Activated T-cell treated with anti-CD3 and anti-CD28 coated beads, Interleukin-2, amount 50 U/mL, for 72 hours (primary cell): ENCODE measurements at places on chromosomes 5 and 9.

- peak overlapping the region; percentile 25 for H3K27ac ChIP-seq
- peak; percentile 38 for DNase-seq
- no peaks in the 10 kb centered on the region for H3K27me3 ChIP-seq
- no peaks in the 10 kb centered on the region for H3K36me3 ChIP-seq
- peaks cover 46% of the 10 kb centered on the region for H3K4me1 ChIP-seq
- H3K4me3 ChIP-seq = peak overlapping the region; percentile 28
These were observed 914 bp upstream of the CD72 start for GRCh38 chr9:35618854-35619799.

DNA sequence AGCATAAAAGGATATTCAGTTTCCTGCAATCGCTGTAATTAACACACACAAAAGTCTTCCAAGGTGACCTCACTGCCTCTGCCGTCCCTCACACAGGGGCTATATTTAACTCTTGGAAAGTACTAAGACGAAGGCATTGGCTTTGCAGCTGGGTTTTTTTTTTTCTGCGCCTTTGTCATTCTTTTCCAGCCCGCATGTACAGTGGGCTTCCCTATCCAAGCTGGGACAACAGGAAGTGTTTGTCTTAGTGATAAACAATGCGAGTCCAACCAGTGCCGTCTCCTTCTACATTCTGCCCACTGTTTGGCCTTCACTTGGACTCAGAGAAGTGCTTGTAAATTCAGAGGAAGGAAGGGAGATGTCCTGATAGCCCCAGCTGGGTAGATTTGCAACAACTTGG, 17.6 kb downstream of the AFAP1L1 start:
- no peak overlapping the region for H3K27ac ChIP-seq
- H3K4me1 ChIP-seq = peaks cover 15% of the 10 kb centered on the region
- no peak for DNase-seq

DNA sequence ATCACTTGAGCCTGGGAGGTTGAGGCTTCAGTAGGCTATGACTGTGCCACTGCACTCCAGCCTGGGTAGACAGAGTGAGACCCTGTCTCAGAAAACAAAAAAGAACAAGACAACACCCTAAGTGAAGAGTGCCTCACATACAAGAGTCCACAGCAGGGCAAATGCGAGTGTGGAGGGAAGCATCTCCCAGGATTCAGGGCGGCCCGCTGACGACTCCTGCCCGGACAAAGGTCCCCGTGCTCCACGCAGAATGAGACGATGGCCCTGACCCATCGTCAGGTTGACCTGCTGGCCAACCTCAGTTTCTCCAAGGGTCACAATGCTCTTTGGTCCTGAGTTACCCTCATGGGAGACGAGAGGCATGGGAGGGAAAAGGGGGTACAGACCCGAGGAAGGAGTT, 18.3 kb downstream of the MRNIP start:
- no peaks in the 10 kb centered on the region for H3K27me3 ChIP-seq
- H3K27ac ChIP-seq = no peak overlapping the region
- H3K4me3 ChIP-seq = no peak overlapping the region
- DNase-seq = no peak

GRCh38 chr5:9624196-9624947, 5.8 kb downstream of the TAS2R1 start:
- no peaks in the 10 kb centered on the region for H3K4me1 ChIP-seq
- H3K27ac ChIP-seq = no peak overlapping the region
- no peak overlapping the region for H3K4me3 ChIP-seq
- DNase-seq = no peak

DNA sequence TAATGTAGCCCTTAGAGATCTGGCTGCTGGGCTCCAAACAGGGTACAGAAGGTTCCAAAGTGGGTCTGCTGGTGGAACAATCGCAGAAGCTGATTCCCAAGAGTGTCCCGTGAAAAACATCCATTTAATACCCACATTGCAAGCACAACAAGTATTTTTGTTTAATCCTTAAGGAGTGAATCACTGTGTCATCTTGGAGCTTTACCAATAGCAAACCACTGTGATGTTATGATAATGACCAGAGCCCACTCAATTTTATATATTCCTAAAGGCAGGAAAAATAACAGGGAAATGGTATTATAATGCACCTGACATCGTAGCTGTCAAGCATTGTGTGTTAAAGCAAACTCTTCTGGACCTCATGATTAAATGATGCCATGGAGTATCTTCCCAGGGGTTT, 291.9 kb downstream of the FBXL7 start:
- no peaks in the 10 kb centered on the region for H3K36me3 ChIP-seq
- no peak for DNase-seq
- no peaks in the 10 kb centered on the region for H3K4me1 ChIP-seq
- H3K4me3 ChIP-seq = no peak overlapping the region
- H3K27me3 ChIP-seq = no peaks in the 10 kb centered on the region

GRCh38 chr9:106228861-106229260, 534.5 kb downstream of the TMEM38B start:
- no peaks in the 10 kb centered on the region for H3K27me3 ChIP-seq
- H3K4me1 ChIP-seq = no peaks in the 10 kb centered on the region
- no peak for DNase-seq
- H3K27ac ChIP-seq = no peak overlapping the region

DNA sequence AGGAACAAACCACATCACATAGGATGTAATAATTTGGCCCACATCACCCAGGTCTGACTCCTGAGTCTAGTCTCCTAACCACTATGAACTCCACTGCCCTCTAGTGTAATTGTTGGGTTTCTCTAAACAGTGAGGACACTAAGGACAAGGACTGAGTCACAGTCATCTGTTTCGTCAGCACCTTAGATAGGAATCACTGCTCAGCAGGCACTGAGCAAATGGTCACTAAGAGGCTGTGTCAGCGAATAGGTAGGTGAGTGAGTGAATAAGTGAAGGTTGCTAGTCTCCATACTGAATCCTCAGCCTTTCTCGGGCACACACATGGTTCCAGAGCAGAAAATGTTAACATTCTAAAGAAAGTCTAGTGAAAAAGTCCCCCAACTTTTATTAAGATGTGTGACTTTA, 278.6 kb downstream of the SPOCK1 start:
- no peak overlapping the region for H3K4me3 ChIP-seq
- H3K27ac ChIP-seq = no peak overlapping the region
- no peaks in the 10 kb centered on the region for H3K27me3 ChIP-seq
